ENCODE measurements at places on chromosomes 12 and 14. TPM values are rescaled to one million over a fixed set of nuclear protein-coding genes. Genes with fewer than 3 reads are reported as not detected.

Gene RFX4
- total RNA-seq = not detected

Gene MANSC4
- not detected for total RNA-seq

Gene ATF1
- 20.6 TPM for total RNA-seq

Gene DEGS2
- not detected for total RNA-seq

Gene PPP1R1A
- not detected for total RNA-seq

Gene TCL1B
- total RNA-seq = not detected

Gene TC2N
- total RNA-seq = under 0.01 TPM

Gene NRL
- 0.18 TPM for total RNA-seq

Gene RASSF9
- 0.18 TPM for total RNA-seq

Gene IFNG
- not detected for total RNA-seq

Gene FSCB
- not detected for total RNA-seq

GRCh38 chr14:55707365-55707804 is 127.4 kb downstream of the KTN1 start:
- H3K36me3 ChIP-seq = peaks cover 3% of the 10 kb centered on the region
- peak; percentile 76 for DNase-seq
- H3K4me1 ChIP-seq = peaks cover 4% of the 10 kb centered on the region
- H3K27me3 ChIP-seq = no peaks in the 10 kb centered on the region
- no peak overlapping the region for H3K27ac ChIP-seq
- no peak overlapping the region for H3K4me3 ChIP-seq

GRCh38 chr12:3882896-3883564 is 9.8 kb upstream of the PARP11 start:
- H3K27me3 ChIP-seq = peaks cover 16% of the 10 kb centered on the region
- peak; percentile 19 for DNase-seq
- H3K4me3 ChIP-seq = no peak overlapping the region
- no peaks in the 10 kb centered on the region for H3K36me3 ChIP-seq

- peak; percentile 41 for DNase-seq
- H3K27me3 ChIP-seq = no peaks in the 10 kb centered on the region
- no peaks in the 10 kb centered on the region for H3K36me3 ChIP-seq
These were observed 114.7 kb upstream of the CRY1 start for GRCh38 chr12:107207931-107208525.

DNA sequence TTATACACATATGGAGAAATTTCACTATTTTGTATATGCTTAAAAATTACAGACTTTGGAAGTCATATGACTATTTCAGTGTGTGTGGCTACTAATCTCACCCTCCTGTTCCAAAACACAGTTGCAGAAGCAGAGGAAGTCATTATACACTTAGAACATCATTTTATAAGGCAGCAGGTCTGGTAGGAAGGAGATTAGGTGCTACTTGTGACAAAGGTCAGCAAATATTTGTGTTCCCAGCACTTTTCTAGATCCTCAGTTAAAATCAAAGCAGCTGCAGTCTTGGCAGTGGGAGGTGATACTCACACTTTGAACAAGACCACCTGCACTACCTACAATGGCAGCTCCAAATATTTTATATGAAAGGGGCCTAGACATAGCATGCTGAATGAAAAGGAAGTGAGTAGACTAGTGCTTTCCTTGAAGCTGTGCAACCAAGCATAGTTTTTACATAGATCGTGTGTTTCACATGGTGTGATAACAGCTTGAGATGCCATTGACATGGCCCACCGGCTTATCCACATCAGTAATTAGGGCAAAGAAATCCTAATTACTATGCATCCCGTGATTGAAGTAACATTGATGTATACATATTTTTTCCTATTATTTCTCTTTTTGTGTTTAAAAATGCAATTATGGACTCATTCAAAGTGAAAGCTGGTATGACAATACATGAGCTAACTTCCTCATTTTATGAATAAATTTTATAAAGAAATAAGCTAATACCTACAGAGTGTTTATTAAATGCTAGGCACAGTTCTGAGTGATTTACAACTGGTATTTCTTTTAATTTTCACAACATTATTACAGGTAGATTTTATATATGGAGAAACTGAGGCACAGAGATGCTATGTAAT is 5.3 kb downstream of the GYS2 start:
- DNase-seq = no peak
- no peak overlapping the region for H3K27ac ChIP-seq
- H3K27me3 ChIP-seq = 0 out of 2 replicates have a peak, but pooled peaks cover 2% of the 10 kb centered on the region
- H3K4me3 ChIP-seq = no peak overlapping the region

DNA sequence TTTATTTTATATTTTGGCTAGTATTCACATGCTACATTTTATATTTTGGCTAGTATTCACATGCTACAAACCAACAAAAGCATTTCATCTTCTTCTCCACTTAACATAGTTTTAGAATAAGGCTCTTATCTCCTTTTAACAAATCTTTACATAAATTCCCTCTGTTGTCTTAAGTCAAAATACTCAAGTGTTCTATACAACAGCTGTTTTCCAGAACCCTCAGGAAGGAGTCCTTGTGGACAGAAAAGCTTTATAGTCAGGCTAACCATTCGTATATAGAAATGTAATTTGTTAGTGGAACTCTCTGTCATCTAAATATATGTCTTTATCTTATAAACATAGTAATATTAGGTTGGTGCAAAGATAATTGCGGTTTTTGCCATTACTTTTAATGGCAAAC is 191.0 kb upstream of the FLRT2 start:
- DNase-seq = no peak
- H3K4me1 ChIP-seq = no peaks in the 10 kb centered on the region

GRCh38 chr12:31431721-31432240 is 105.8 kb upstream of the SINHCAF start:
- DNase-seq = peak; percentile 71
- peaks cover 2% of the 10 kb centered on the region for H3K4me1 ChIP-seq
- H3K27me3 ChIP-seq = no peaks in the 10 kb centered on the region
- H3K27ac ChIP-seq = no peak overlapping the region

- peak; percentile 67 for DNase-seq
- H3K36me3 ChIP-seq = peaks cover 15% of the 10 kb centered on the region
- no peaks in the 10 kb centered on the region for H3K27me3 ChIP-seq
- no peak overlapping the region for H3K4me3 ChIP-seq
- H3K4me1 ChIP-seq = peaks cover 3% of the 10 kb centered on the region
These were observed 35.7 kb downstream of the NRDE2 start for GRCh38 chr14:90295870-90296516.

GRCh38 chr12:96143392-96143791 is 50.8 kb upstream of the ELK3 start:
- no peaks in the 10 kb centered on the region for H3K27me3 ChIP-seq
- no peak for DNase-seq
- H3K27ac ChIP-seq = no peak overlapping the region
- no peak overlapping the region for H3K4me3 ChIP-seq
- H3K4me1 ChIP-seq = peaks cover 2% of the 10 kb centered on the region
- no peaks in the 10 kb centered on the region for H3K36me3 ChIP-seq

DNA sequence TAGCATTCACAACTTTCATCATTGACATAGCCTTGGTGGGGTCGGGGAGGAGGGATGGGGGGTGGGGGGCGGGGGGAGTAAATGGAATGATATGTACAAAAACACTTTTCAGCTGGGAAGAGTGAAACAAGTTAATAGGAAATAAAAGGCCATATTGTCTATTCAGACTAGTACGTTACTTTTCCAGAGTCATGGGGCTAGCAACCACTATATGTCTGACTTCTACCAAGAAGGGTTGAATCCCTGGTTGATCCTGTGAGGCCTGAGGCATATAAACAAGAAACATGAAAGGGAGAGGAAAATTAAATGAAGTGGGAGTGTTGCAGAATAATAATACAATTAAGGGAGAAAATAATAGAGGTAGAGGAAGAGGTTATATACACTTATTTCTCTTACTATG is 225.5 kb downstream of the ERC1 start:
- DNase-seq = no peak
- peaks cover 7% of the 10 kb centered on the region for H3K4me1 ChIP-seq
- H3K4me3 ChIP-seq = no peak overlapping the region
- no peak overlapping the region for H3K27ac ChIP-seq
- H3K36me3 ChIP-seq = 0 out of 2 replicates have a peak, but pooled peaks cover 1% of the 10 kb centered on the region

DNA sequence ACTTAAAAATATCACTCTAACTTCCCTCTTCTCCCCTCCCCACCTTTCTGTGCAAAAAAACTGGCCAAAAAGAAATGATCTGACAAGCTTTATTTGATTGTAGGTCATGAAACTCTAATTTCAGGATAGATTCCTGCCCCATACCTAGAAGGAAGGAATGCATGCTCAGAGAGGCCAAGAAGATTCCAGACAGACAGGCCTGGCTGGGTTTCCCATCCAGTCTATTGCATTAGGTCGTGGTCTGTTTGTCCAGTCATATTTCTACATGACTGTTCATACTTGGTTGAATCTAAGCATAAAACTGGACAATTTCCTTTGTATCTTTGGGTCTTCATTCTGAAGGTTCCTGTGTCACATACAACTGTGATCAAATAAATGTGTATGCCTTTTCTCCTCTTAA is 20.0 kb upstream of the SLC15A5 start:
- H3K27me3 ChIP-seq = no peaks in the 10 kb centered on the region
- no peak for DNase-seq
- H3K4me3 ChIP-seq = no peak overlapping the region
- no peak overlapping the region for H3K27ac ChIP-seq
- no peaks in the 10 kb centered on the region for H3K36me3 ChIP-seq
- H3K4me1 ChIP-seq = no peaks in the 10 kb centered on the region

GRCh38 chr14:51079489-51079888 is 15.4 kb downstream of the TRIM9 start:
- H3K27ac ChIP-seq = no peak overlapping the region
- no peak for DNase-seq
- no peak overlapping the region for H3K4me3 ChIP-seq
- peaks cover 14% of the 10 kb centered on the region for H3K27me3 ChIP-seq

GRCh38 chr14:81070511-81070910 is 115.1 kb downstream of the TSHR start:
- no peak for DNase-seq
- no peak overlapping the region for H3K27ac ChIP-seq
- H3K4me1 ChIP-seq = no peaks in the 10 kb centered on the region

- no peak for DNase-seq
- H3K36me3 ChIP-seq = no peaks in the 10 kb centered on the region
- no peak overlapping the region for H3K27ac ChIP-seq
These were observed 151.3 kb downstream of the BCL11B start for GRCh38 chr14:99120526-99121318.

- peak; percentile 72 for DNase-seq
- H3K36me3 ChIP-seq = no peaks in the 10 kb centered on the region
- no peaks in the 10 kb centered on the region for H3K27me3 ChIP-seq
- H3K27ac ChIP-seq = no peak overlapping the region
- no peak overlapping the region for H3K4me3 ChIP-seq
These were observed 234.7 kb upstream of the TBX3 start for GRCh38 chr12:114918535-114919233.

DNA sequence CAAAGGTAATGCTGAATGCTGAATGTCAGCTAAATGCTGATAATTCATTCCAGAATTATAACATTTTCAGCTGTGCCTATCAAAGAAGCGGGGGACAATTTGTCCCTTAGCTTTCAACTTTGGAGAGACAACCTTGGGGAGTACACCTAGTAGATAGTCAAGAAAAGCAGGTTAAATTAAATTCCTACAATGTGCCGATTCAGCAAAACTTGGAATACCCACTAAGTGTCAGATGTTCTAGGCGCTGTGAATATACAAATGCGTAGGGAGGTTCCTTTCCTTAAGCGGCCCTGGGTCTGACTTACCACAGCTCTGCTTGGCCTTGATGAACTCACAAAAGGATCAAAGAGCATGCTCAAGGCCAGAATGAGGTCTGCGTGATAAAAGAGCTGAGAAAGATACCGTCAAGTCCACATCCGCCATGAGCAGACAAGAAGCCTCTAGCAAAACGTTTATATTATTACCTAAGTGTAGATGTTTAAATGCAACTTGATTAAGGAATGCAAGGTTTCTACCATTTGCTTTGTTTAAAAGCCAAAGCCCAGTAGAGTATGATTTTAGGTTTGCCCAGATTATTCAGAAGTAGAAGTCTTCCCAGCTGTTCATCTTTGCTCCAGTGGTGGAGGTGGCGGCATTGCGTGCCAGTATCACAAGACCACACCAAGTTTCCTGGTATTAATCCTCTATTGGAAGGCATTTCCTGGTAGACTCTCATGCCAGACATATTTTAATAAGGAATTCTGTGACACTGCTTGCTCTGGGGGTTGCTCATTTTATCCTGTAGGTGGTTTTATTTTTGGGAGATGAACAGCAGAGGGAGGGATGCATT is 368.6 kb downstream of the DPF3 start:
- H3K27me3 ChIP-seq = no peaks in the 10 kb centered on the region
- no peak overlapping the region for H3K4me3 ChIP-seq
- no peaks in the 10 kb centered on the region for H3K36me3 ChIP-seq

- H3K36me3 ChIP-seq = no peaks in the 10 kb centered on the region
- no peaks in the 10 kb centered on the region for H3K4me1 ChIP-seq
- no peaks in the 10 kb centered on the region for H3K27me3 ChIP-seq
- H3K4me3 ChIP-seq = no peak overlapping the region
- DNase-seq = no peak
These were observed 1598.3 kb downstream of the AACS start for GRCh38 chr12:126663304-126664094.

GRCh38 chr12:25698772-25699171 is 145.7 kb upstream of the LMNTD1 start:
- H3K4me3 ChIP-seq = no peak overlapping the region
- H3K27me3 ChIP-seq = no peaks in the 10 kb centered on the region
- H3K27ac ChIP-seq = no peak overlapping the region
- no peaks in the 10 kb centered on the region for H3K36me3 ChIP-seq

DNA sequence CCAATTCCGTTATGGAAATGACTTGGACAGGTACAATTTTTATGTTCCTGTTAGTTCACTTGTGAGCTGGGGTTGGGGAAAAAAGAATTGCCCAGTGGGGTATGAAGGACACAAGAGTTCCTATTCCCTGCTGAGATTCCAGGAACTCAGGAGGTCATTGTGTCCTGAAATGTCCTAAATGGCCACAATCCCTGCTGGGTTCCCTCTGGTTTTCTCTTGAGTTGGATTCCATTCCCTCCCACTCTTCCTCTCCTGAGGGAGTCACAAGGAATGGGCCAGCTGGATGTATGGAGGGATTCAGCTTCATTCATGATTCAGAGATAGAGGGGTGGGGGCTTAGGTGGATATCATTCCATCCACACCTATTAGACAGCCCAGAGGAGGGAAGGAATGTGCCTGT is 34.5 kb upstream of the DCD start:
- H3K27ac ChIP-seq = no peak overlapping the region
- H3K4me3 ChIP-seq = no peak overlapping the region
- H3K36me3 ChIP-seq = no peaks in the 10 kb centered on the region
- H3K27me3 ChIP-seq = no peaks in the 10 kb centered on the region
- no peak for DNase-seq

DNA sequence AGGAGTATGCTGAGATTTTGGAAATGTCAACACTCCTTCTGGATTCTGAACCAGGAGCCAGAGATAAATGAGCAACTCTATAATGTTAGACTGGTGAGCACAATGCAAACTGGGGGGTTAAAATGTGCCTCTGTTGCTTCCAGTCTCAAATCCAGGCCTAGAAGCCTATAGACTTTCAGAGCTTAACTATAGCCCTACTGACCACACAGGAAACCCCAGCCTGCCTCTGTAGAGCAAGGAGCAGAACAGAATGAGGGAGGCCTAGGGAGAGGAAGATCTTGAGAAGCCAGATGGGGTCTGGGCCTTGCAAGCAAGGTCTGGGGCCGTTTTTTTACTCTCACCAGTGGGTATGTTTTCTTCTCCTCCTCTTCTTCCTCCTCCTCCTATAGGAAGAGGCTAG is 225.4 kb upstream of the KITLG start:
- no peak overlapping the region for H3K4me3 ChIP-seq
- H3K27ac ChIP-seq = no peak overlapping the region
- DNase-seq = no peak
- no peaks in the 10 kb centered on the region for H3K27me3 ChIP-seq
- no peaks in the 10 kb centered on the region for H3K36me3 ChIP-seq
